ENCODE measurements at places on chromosomes 6 and 20.

DNA sequence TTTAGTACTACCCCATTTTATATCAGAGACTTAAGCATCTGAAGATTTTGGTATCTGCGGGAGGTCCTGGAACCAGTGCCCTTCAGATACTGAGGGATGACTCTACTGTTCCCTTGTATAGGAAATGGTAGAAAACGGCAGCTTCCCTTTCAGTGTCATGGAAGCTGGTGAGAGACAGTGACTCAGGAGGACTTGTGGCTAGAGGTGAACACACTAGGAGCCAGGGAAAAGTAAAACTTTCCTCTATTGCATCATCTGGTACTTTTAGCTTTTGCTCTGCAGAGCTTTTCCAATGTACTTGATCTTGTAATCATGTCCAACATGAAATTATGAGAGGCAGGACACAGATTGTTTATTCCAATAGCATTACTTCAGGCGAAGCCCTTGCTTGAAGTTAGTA lies 45.0 kb downstream of the RNF144B start:
- no peak for DNase-seq

DNA sequence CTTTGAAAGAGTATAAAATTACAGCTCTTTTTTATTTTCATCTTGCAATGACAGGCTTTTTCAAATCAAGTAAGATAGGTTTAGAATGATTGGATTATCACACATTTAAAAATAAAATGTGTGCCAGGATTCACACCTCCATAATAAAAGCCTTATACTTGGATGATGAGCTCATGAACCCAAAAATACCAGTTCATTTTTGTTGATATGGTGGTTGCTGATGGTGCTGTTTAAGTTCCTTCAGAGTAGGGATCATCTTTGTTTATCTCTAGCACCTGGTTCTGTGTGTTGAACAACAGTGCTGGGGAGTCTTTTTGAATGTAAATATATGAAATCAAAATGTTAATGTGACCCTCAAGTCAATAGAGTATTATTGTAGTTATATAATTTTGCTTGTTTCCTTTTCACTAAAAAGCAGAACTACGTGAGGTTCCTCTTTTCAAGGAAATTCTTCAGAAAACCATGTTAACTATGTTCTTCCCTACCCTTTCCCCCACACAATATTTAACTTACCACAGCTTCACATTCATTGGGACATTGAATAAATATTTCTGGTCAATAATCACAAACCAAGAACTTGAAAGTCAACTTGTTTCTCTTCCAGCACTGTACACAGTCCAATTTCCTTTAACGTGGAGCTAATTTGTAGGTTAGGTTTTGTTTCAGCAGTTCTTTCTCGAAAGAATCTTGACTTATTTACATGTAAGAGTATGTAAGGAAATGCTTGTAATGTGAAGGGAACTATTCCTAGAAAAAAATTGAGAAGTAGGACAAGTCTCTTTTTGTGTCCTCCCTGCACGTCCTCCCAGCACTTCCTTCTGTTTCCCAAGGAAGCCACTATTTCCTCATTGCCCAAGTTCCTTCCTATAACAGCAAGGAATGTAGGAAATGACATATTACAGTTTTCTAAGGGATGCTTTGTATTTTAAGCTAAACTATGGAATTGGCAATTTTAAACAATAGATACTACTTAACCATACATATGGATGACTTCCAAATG lies 945.9 kb upstream of the CITED2 start:
- DNase-seq, result no peak

DNA sequence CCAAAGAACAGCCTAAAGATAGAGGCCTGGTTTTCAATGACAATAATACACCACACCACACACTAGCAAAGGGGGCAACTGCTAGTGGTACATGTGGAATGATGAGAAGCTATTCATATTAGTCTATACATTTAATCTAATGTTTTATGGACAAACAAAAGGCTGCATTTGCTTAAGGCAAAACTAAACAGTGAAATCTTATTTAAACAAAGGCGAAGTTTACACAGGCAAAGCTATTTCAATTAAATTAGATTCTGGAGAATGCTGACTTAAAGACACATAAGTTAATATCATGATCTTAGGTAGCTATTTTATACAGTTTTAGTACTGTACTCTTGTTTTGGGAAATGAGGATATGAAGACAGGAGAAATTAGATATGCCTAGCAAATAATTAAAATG lies 53.9 kb upstream of the SIM1 start:
- DNase-seq, result no peak

- no peak for DNase-seq
These were observed 8.3 kb downstream of the SIGLEC1 start for GRCh38 chr20:3704087-3704486.

DNA sequence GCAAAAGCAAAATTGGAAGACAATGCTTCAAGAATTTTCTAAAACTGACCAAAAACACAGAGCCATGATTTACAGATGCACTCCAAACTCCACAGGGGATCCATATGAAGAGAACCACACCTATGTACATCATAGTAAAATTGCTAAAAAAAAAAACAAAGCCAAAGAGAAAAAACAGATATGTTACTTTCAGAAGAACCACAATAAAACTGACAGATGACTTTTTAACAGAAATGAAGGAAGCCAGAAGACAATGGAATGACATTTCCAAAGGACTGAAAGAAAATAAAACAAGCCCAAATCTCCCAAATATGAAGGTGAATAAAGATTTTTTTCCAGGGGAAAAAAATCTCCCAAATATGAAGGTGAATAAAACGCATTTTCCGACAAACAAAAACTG lies 17.5 kb downstream of the TRERF1 start:
- DNase-seq, result no peak

- DNase-seq, result no peak
These were observed 71.4 kb upstream of the PBOV1 start for GRCh38 chr6:138289739-138290138.

GRCh38 chr20:58192567-58192966 lies 35.9 kb downstream of the ANKRD60 start:
- DNase-seq, result peak; percentile 14

DNA sequence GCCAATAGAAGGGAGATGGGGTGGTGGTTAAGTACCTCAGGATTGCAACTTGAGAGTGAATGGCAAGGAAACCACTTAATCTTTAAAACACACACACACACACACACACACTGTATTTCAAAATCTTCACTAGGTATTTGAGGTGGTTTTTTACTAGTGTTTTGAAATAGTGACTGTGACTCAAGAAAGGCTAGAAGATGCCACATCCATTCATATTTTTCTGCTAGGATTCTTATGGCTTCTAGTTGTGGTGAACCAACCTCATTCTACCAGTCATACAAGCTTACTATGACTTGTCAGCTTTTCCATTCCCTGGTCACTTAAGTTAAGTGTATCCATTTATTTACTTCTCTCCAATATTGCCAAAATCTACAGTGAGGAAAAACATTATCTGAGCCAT lies 519.4 kb upstream of the JAG1 start:
- no peak for DNase-seq

GRCh38 chr6:24043848-24044247 lies 82.2 kb upstream of the NRSN1 start:
- DNase-seq, result no peak

GRCh38 chr6:168030218-168030746 lies 32.8 kb downstream of the KIF25 start:
- DNase-seq, result no peak

DNA sequence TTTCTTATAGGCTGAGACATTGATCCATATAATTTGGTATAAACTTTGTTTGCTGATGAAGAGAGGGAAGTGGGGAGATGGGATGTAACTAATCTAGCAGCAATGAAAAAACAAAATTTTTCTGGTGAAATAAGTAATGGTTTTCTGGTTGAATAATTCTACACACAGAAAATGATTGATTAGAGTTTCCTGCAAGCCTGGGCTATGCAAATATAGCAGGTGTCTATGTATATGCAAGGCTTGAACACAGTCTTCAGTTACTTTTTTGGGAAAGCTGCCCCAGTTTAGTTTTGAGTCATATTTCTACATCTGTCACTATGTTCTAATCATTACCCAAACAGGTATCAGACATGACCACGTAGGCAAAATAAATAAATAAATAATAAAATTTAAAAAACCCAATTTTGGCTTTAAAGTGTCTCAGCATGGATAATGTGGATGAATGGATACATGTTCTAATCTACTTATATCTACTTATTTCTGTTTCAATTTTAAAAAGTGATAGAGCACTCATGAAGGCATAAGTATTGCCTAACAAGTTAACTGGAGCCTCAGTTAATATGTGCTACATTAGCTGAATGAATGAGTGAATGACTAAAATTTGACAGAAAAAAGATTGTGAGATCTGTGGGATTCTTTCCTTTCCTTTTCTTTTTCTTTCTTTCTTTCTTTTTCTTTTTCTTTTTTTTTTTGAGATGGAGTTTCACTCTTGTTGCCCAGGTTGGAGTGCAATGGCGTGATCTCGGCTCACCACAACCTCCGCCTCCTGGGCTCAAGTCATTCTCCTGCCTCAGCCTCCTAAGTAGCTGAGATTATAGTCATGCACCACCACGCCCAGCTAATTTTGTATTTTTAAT lies 37.2 kb upstream of the TFB1M start:
- no peak for DNase-seq

GRCh38 chr20:59146780-59147565 lies 16.6 kb upstream of the ZNF831 start:
- DNase-seq, result no peak

DNA sequence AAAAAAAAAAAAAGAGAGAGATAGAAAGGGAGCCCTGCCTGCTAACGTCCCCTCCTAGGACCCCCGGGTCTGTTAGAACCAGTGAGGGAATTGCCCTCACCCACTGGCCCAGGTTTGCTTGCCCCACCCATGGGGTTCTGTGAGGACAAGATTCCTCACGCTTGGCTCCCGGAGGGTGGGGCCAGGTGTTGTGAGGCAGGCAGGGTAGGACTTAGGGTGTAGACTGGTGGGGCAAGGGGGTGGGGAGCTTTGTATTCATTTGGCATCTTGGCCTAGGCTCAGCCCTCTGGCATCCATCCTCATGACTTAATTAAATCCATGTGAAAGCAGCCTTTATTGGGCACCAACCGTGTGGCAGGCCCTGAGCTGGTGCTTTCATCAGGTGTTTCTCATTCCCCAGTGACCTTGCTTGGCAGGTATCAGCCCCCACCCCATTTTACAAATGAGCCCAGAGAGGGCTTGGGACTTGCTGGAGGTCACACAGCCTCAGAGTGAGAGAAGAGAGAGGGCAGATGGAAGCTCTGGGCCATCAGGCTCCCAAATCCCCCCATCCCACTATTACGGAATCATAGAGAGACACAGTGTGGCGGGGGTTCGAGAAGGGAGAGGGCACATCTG lies 19.0 kb downstream of the RAB44 start:
- DNase-seq, result no peak

- no peak for DNase-seq
These were observed 255.4 kb upstream of the HSF2 start for GRCh38 chr6:122143813-122144601.

GRCh38 chr6:107616775-107617174 lies 126.9 kb downstream of the SOBP start:
- no peak for DNase-seq

- no peak for DNase-seq
These were observed 144.2 kb downstream of the TBXT start for GRCh38 chr6:166023273-166023989.

DNA sequence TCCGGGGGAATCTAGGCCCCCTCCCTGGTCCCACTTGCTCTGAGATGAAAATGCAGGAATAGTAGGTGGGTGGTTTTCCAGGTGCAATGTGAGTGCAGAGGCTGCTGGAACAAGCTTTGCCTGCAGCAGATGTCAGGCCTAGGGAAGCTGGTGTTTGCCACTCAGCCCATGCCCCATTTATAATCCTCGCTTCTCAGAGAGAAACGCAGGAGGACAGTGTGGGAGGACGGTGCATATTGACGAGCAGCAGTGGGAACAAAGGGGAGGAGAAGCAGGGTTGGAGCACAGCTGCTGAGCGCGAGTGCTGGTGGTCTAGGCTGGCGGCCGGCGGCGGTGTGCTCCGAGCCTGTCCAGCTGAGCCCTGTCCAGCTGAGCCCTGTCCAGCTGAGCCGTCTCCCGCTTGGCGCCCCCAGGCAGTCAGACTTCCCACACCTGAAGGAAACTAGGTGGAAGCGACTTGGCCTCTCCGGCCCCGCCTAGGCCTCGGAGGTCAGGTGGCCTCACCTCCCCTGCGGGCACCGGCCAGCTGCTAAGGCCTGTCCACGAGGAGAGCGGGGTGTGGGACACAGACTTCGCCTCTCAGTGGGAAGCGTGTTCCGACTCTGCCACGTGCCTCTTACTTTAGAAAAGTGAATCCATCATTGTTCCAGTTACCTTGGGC lies 49.7 kb upstream of the FRMD1 start:
- DNase-seq, result no peak

GRCh38 chr6:41967312-41968287 lies 26.0 kb upstream of the CCND3 start:
- no peak for DNase-seq

GRCh38 chr20:1687053-1687452 lies 29.5 kb upstream of the SIRPG start:
- no peak for DNase-seq

- DNase-seq, result no peak
These were observed 219.8 kb upstream of the UFL1 start for GRCh38 chr6:96301781-96302180.

DNA sequence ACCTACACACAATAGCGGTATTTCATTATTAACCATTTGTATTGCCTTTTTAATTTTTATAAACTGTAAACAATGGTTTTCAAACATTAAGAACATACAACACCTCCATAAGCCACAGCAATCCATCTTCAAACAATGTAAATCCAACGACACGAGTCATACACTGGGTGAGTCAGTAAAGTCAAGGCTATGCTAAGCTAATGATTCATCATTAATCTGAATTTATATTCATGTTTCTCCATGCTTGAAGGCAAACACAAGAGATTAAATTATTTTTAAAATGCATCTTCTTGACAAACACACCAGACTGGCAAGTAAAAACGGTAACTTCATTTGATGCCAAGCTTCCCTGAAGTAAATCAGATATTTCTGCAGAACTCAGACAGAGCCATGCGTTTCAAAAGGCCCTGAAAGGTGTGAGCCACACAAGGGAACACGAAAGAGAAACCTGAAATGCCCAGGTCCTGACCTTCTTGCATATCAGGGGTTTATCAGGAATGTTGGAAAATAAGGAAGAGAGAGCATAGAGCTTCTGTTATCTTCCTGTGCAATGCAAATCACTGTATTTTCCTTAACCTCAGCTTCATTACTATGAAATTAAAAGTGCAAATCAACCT lies 162.5 kb downstream of the ALDH8A1 start:
- no peak for DNase-seq

GRCh38 chr6:54103497-54103896 lies 7.7 kb upstream of the MLIP start:
- no peak for DNase-seq

All from stimulated activated CD8-positive, alpha-beta memory T cell treated with anti-CD3 and anti-CD28 coated beads, Interleukin-7, amount 100 ng/mL, for 1 hour (primary cell).